IMR-90 (cell line): ENCODE measurements at places on chromosomes 3 and 15. TPM values are rescaled to one million over a fixed set of nuclear protein-coding genes. Genes with fewer than 3 reads are reported as not detected.
A peak's percentile ranks its signal among the peaks of the same experiment; 100 is the strongest.

DNA sequence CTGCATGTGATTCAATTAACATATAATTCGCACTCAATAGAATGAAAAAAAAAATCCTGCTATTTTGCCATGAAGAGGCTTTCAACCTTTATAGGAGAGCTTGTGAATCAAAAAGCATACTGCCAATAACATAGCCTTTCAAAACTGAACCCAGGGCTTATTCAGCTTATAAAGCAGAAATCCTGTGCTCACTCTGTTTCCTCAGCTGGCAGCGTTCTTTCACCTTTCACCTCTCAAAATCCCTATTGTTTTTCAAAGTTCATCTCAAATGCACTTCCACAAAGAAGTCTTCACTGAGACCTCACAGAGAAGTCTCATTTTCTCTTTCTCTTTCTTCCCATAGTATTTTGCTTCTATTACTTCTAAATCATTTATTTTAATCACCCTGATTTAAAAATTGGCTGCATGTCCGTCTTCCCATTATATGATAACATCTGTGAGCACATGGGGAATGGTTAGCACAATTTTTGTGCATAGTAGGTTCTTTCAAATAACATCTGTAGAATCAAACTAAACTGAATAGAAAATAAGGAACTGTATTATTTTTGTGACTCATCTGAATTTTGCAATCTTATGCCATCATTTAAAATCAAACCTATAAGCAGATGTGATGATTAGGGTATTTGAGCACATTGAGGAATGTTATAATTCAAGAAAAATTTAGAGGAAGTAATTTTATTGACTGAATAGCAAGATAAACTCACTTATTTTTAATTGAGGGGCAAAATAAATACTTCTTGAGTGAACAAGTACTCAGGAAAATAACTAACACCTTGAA lies 373.4 kb downstream of the NLGN1 start:
- peak; percentile 15 for DNase-seq

DNA sequence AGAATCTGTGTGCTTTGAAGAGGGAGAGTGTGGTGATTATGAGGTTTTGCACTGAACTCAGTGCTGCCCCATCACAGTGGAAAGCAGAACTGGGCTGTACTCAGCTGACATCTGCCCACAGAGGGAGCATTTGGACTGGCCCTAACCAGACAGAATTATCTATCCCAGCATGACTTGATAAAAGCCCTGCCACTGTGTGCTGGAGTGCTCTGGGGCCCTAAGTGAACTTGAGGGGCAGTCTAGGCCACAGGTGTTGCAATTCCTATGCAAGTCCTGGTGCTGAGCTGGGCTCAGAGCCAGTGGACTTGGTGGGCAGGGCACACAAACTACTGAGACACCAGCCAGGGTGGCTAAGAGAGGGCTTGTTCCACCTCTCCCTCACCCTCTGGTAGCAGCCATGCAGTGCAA lies 269.2 kb upstream of the CTNNB1 start:
- no peak for DNase-seq

DNA sequence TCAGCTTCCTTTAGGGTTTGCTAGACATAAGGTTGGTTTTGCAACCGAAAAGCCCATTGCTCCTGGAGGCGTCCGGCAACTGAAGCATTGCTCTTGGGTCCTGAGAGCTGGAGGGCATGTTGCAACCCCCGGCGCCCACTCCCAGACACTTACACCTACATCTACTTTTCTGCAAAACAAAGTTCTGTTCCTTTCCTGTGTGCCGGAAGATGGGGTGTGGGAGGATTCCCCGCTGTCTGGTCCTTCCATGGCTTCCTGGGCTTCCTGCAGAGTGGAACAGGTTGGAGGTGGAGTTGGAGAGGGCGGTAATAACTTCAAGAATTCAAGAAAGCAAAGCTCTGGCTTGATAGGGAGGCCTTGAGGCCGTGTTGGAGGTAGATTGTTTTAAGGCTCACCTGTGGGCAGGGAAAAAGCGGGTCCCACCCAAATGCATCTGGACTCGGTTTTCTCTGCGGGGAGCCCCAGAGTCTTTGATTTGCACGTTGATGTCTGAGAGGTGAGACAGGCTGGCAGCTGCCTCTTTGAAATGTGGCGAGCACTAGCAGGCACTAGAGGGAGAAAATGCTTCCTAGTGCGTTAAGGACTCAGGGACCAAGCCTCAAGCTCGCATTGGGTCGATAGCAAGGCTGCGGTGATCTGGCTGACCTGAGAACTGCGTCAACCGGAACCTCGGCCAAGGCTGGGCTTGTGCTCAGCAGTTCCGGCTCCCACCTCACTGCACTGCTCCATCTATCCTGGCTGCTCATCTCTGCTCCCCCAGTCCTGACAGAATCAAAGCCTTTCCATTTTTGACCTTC lies 39.5 kb downstream of the NR2F2 start:
- DNase-seq: no peak

- DNase-seq: peak; percentile 6
Measured at GRCh38 chr3:155778462-155778861, 27.6 kb downstream of the C3orf33 start.

DNA sequence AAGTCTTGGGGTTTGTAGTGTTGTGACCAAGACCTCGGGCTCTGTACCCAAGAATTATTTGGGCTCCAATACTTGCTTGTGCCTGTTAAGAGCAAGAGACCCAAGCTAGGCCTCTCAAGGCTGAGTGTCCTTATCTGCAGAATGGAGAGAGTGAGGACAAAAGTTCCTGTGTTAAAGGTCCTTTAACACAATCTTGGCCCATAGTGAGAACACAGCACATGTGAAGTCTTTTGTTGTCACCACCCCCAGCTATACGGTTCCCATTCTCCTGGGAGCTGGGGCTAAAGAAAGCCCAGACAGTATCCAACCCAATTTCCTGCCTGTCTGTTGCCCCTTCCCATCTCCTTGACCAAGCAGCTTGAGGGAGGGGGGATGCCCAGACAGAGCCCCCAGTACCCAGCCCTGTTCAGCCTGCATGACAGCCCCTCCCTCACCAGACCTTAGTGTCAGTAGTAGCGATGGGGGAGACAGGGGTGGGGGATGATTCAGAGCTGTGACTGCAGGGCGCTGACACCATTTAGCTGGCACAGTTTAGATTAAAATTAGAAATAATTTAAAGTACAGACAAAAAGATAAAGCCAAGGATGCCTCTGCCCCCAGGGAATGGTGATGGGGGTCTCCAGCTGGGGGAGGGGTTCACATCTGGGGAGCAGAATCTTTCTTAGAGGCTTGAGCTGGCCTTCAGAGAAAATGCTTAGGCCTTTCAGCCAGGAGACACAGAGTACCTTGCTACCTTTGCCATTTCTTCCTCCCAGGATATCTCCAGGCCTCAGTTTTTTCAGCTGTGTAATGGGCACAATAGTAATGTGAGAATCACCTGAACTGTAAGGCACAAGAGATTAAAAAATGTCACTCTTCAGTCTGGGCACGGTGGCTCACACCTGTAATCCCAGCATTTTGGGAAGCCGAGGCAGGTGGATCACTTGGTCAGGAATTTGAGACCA lies 2.7 kb downstream of the PRKCD start:
- DNase-seq: no peak

- DNase-seq: peak; percentile 45
Measured at GRCh38 chr3:124741027-124741426, 10.8 kb downstream of the UMPS start.

GRCh38 chr3:30342318-30343060 lies 263.9 kb upstream of the TGFBR2 start:
- peak; percentile 96 for DNase-seq

GRCh38 chr3:32952369-32953077 lies 1.1 kb downstream of the CCR4 start:
- no peak for DNase-seq

- no peak for DNase-seq
Measured at GRCh38 chr3:166488977-166489672, 651.9 kb upstream of the BCHE start.

DNA sequence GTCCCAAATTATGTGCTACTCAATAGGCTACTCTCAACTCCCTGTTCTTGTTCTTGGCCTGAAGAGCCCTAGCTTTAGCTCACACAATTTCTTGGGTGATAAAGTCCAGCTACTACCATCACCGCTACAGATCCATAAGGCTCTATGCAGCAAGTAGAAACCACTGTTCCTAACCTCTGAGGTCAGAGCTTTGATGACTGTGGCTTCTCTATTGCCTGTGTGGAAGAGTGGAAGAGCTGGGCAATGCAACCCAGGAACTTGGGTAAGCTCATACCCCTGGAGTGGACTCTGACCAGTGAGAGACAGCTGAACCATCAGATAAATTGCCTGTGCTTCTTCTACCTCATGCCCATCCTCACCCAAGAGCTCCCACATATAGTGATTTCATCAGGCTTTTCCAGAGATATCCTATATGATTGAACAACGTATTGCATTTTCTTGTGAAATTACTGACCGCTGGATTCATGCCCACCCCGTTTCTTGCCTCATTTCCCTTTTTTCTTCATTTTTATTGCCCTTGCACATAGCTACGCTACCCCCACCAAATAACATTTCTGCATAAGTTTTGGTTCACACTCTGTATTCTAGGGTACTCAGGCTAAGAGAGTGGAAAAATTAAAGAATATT lies 172.3 kb upstream of the MBNL1 start:
- no peak for DNase-seq

GALNT15 gene
- 14.7 and 19.7 TPM in 2 replicates for total RNA-seq

GRCh38 chr15:74817370-74817737 lies 4.7 kb downstream of the LMAN1L start:
- DNase-seq: peak; percentile 16

- DNase-seq: no peak
Measured at GRCh38 chr15:63312286-63312685, 34.9 kb downstream of the APH1B start.

SLC4A7 gene
- total RNA-seq: 50.4 and 86.7 TPM in 2 replicates
